WTC11 (cell line): ENCODE measurements at places on chromosomes 6 and 20. TPM values are rescaled to one million over a fixed set of nuclear protein-coding genes. Genes with fewer than 3 reads are reported as not detected.
A peak's percentile ranks its signal among the peaks of the same experiment; 100 is the strongest.

DNA sequence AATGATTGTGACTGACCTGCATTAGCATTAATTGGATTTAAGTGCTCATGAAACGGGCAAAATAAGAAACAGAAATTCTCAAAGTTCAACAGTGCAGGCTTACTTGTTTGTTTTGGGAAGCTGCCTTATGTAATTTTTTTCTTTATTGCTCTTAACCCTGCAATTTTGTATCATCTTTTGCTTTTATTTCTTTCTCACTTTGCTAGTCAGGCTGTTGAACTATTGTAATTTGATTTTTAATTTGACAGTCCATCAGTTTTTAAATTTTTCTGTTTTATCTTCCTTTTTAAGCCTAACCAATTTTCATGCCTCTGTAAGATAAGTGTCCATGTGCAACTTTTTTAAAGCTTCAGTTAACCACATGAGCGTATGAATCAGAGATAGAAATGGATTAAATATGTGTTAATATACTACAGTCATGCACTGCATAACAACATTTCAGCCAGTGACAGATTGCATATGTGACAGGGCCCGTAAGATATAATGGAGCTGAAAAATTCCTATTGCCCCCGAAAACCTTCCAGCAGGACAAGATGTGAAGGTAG, 44.6 kb downstream of the PEX7 start:
- no peak for DNase-seq

- DNase-seq, result no peak
Observed at GRCh38 chr20:4542270-4542669, 179.4 kb upstream of the PRND start.

DNA sequence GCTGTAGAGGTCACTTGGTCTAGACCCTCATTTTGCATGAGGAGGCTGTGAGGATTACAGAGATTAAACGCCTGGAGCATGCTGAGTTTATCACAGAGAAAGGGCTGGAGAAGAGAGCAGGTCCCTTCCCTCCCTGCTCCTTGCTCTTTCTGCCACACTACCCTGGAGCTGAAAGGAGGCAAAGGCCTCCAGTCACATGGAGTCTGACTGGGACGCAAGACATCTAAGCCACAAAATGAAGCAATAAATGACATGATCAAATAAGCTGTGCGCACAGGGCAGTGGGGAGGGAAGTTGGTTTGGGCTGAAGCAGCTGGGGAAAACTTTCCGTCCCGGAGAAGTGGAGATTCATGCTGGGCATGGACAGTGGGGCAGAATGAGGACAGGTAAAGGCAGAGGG, 33.3 kb downstream of the ATXN1 start:
- no peak for DNase-seq

- no peak for DNase-seq
Observed at GRCh38 chr20:1335961-1336698, 7.2 kb upstream of the SDCBP2 start.

DNA sequence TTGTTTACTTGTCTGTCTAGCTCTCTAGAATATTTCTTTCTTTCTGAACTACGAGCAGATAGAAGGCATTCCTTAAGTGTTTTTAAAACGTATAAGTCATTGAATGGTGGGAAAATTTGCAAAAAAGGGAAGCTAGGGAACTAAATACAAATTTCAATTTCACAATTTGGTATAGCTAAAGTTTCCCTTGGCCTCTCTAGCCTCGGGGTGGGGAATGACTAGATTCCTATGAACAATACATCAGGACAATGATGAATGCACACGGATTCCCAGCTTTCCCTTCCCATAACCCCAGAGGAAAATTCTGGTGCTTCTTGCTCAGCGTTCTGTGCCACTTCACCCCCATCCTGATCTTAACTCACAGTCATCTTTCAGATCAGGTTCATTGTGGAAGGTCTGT, 113.3 kb upstream of the ASF1A start:
- no peak for DNase-seq

DNA sequence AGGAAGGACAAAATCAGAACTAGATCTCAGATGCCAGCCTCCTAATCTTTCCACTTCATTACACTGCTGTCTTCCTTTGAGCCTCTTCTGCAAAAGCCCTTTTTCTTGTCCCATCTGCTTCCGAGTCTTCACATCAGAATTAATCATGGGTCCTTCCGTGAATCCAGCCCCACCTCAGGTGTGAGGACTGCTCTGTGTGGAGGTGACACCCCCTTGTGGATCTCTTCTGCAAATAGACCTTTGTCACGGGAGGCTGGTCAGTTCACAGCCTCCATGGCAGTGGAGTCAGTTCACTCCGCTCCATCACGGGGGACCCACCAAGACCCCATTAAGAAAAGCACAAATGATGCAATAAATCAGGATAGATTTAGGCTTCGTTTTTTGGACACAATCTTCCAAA, 171.1 kb downstream of the ADAT2 start:
- peak; percentile 41 for DNase-seq

DNA sequence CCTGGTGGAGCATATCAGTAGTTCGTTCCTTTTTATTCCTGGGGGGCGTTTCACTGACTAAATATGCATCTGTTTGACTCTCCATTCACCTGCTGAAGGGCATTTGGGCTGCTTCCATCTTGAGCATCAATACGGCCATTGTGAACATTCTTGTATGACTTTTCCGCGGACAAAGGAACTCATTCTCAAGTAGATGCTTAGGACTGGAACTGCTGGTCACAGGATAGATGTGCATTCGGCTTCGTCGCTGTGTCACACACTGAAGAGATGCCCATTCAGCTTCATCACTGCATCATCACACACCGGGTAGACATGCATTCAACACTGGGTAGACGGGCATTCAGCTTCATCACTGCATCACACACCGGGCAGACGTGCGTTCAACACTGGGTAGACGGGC, 95.3 kb downstream of the TAF4 start:
- DNase-seq, result no peak

GRCh38 chr20:41342474-41343464, 2.1 kb downstream of the LPIN3 start:
- DNase-seq, result no peak

DNA sequence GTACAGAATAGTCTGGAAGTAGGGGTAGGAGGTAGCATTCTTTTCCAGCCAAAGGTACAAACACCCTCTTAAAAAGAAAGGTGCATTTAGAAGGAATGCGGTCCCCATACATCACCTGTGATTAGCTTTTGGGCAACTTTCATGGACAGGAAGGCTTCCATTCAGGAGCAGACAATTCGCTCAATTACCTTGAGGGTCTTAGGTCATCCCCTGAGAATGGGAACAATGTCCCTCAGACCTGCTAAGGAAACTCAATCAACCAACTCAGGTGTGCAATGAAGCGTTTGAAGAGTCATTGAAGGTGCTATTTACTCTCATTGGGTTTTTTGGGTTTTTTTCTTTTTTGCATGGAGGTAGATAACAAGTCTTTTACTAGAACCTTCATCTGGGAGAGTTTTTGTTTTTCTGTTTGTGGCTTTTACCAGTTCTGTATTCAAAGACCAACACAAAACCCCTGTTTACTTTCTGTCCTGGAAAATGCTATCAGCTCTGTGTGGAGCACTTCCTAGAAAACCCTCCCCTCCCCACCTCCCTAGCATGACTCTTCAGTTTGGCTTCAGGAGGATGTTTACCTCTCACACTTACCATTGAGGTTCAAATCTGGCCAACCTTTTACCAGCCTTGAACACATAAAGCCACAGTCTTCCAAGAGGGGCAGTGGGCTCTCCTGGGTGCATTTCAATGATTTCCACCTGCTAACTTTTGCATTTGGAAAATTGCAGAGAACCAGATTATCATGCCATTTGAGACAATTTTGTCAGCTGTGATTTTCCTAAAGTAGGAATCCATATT, 271.2 kb upstream of the PRDM1 start:
- no peak for DNase-seq

MAFB gene
- total RNA-seq, result 5.3 to 6.7 TPM (median 6.5 TPM) in 3 replicates

CDH22 gene
- total RNA-seq, result 0.13 to 0.16 TPM (median 0.16 TPM) in 3 replicates

CCDC170 gene
- total RNA-seq, result 0.25 to 0.57 TPM (median 0.26 TPM) in 3 replicates

VGLL2 gene
- total RNA-seq, result 0.11 TPM in 1 of 3 replicates, not detected in the others

PRR18 gene
- total RNA-seq, result 0.16 to 0.52 TPM (median 0.39 TPM) in 3 replicates
